Nephron progenitor cell (in vitro differentiated cells): ENCODE measurements at places on chromosomes 6 and 20.

- no peak for DNase-seq
These were observed 47.7 kb downstream of the CTNNBL1 start for GRCh38 chr20:37741570-37741969.

DNA sequence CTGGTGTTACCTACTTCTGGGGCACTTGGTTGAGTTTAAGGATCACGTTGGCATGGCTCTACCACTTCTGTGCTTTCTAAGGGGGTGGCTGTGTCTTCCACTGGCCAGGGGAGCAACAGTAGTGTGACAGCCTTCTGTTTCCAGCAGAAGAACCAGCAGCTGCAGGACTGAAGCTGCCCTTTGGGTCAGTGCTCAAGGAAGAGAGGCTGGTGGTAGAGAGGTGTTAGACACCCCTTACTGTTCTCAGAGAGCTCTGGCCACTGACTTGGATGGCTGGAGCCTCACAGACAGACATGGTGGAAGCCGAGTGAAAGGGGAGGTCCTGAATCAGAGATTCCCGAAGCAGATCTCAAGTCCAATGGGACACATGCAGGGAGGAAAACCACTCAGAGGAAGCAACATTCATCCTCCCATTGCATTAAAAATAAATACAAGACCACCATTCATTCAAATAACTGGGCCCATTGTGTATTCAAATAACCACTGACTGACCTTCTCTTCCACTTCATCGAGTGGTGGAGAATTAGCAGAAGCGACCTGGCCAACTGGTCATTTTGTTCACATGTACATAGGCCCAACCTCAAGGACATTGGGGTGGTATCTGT is 106.7 kb downstream of the MYLK4 start:
- no peak for DNase-seq

DNA sequence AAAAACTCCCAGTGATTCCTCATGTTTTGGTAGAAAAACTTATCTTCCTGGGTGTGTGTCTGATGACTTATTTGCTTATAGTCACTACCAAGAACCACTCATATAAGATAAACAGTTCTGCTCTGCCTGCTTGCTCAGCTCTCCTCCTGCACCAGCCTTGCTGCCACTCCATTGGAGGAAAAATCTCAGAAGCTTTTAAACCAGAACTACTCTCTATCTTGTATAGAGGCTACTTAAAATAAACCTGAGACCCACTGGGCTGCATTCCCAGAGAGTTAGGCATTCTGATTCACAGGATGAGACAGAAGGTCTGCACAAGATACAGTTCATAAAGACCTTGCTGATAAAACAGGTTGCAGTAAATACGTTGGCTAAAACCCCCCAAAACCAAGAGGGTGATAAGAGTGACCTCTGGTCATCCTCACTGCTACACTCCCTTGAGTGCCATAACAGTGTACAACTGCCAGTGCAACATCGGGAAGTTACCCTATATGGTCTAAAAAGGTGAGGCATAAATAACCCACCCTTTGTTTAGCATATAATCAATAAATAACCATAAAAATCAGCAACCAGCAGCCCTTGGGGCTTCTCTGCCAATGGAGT is 728.3 kb downstream of the EPHA7 start:
- no peak for DNase-seq

DNA sequence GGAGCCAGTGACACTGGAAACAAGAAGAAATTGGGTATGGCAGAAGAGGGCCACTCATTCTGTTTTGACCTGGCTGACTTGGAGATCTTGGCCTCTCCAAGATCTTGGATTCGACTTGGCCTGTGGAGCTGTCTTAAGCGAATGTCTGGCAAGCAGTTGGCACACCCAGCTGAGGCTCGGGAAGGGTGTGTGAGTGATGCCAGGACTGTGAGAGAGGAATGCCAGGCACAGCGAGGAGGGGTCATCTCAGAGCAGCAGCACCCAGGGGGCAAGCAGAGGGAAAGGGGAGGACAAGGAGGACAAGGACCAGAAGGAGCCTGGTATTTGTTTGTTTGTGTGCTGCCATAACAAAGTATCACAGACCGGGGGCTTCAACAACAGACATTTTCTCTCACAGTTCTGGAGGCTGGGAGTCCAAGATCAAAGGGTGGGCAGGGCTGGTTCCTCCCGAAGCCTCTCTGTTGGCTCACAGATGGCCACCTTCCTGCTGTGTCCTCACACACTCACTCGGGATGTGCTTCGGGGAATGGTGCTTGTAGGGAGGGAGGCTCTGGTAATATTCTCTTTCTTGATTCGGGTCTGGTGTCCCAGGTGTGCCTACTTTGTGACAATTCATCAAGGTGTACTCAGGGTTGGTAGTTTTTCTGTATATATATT is 33.0 kb downstream of the RPP40 start:
- no peak for DNase-seq

GRCh38 chr6:42761287-42762067 is 15.6 kb upstream of the TBCC start:
- DNase-seq = no peak
